Astrocyte (in vitro differentiated cells and primary cell): ENCODE measurements at places on chromosomes 16 and 17. TPM values are rescaled to one million over a fixed set of nuclear protein-coding genes. Genes with fewer than 3 reads are reported as not detected.
A peak's percentile ranks its signal among the peaks of the same experiment; 100 is the strongest.

DNA sequence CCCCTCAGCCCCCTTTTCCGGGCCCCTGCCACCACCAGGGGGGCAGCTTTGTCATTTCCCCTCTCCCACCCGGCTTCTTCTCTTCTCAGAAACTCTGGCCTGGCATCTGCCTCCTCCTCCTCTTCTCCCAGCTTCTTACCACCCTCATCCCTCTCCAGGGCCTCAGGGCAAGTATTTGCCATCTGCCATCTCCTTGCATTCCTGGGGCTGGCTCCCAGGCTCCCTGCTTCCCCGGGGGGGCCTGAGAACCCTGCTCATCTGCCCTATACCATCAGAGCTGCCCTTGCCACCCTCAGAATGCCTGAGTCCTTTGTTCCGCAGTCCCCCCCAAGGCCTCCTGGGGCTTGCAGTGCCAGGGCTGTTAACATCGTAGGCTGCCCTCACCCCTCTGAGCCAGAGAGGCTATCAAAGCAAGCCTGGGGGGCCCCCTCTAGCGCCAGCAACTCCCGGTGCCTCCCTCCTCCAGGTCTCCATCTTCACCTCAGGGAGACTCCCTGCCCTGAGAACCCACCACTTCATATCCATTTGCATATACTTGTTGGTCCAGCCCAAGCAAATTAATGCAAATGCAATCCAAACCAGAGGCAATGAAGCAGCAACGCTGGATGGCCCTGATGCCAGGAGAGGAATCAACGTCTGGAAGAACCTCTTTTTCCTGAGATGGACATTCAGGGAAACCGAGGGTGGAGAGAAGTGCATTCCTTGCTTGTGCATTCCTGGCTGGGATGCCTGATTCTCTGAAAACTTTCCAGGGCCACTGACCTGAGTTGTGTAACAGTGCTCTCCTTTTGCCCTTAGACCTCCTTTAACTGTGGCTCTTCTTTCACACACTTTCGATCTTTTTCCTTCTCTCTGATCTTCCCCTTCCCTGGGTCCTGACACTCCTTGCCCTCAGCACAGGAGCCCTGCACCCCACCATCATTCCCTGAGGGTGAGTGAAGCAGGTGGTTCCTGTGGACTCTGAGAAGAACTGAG lies 20.7 kb upstream of the SP2 start:
- H3K27ac ChIP-seq, result no peak overlapping the region
- H3K4me1 ChIP-seq, result peaks cover 19% of the 10 kb centered on the region
- H3K4me3 ChIP-seq, result no peak overlapping the region

GRCh38 chr17:8080799-8081219 lies 6.7 kb downstream of the ALOX12B start:
- peaks cover 3% of the 10 kb centered on the region for H3K4me1 ChIP-seq
- no peak for DNase-seq
- no peaks in the 10 kb centered on the region for H3K36me3 ChIP-seq
- no peak overlapping the region for H3K4me3 ChIP-seq
- no peak overlapping the region for H3K27ac ChIP-seq
- H3K27me3 ChIP-seq, result peaks cover 44% of the 10 kb centered on the region

- no peak for DNase-seq
- no peak overlapping the region for H3K4me3 ChIP-seq
- peaks cover 9% of the 10 kb centered on the region for H3K4me1 ChIP-seq
- H3K27ac ChIP-seq, result no peak overlapping the region
- H3K36me3 ChIP-seq, result no peaks in the 10 kb centered on the region
- H3K27me3 ChIP-seq, result no peaks in the 10 kb centered on the region
Observed at GRCh38 chr16:80586476-80586875, 45.7 kb downstream of the DYNLRB2 start.

- no peak overlapping the region for H3K27ac ChIP-seq
- H3K4me1 ChIP-seq, result no peaks in the 10 kb centered on the region
- no peaks in the 10 kb centered on the region for H3K36me3 ChIP-seq
- no peak for DNase-seq
- no peak overlapping the region for H3K4me3 ChIP-seq
Observed at GRCh38 chr16:85104821-85105391, 7.4 kb downstream of the CIBAR2 start.

- no peak overlapping the region for H3K4me3 ChIP-seq
- no peak overlapping the region for H3K27ac ChIP-seq
- H3K4me1 ChIP-seq, result no peaks in the 10 kb centered on the region
- no peaks in the 10 kb centered on the region for H3K36me3 ChIP-seq
- DNase-seq, result no peak
- H3K27me3 ChIP-seq, result peaks cover 8% of the 10 kb centered on the region
Observed at GRCh38 chr16:1144476-1145382, 8.2 kb upstream of the CACNA1H start.

DNA sequence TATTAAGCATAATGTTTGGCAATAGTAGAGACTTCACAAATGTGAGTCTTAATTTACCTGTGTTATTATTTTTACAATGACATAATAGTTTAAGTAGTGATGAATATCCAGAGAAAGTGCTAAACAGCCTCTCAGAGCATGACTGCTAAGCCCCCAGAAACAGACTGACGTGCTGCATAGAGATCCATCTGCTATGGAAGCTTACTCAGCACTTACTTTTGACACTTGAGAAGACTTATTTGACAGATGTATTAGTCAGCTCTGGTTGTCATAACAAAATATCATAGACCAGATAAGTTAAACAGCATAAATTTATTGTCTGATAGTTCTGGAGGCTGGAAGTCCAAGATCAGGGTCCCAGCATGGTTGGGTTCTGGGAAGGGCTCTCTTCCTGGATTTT lies 334.9 kb upstream of the MON1B start:
- H3K4me3 ChIP-seq, result no peak overlapping the region
- no peaks in the 10 kb centered on the region for H3K27me3 ChIP-seq
- no peak for DNase-seq
- no peaks in the 10 kb centered on the region for H3K4me1 ChIP-seq

- H3K4me1 ChIP-seq, result no peaks in the 10 kb centered on the region
- peak; percentile 40 for DNase-seq
- H3K27ac ChIP-seq, result no peak overlapping the region
- no peaks in the 10 kb centered on the region for H3K36me3 ChIP-seq
- H3K4me3 ChIP-seq, result no peak overlapping the region
Observed at GRCh38 chr17:40980596-40980995, 3.5 kb downstream of the KRT40 start.

GRCh38 chr17:386141-386876 lies 33.7 kb upstream of the RPH3AL start:
- no peak overlapping the region for H3K27ac ChIP-seq
- H3K4me3 ChIP-seq, result no peak overlapping the region
- DNase-seq, result no peak
- H3K4me1 ChIP-seq, result peaks cover 8% of the 10 kb centered on the region
- H3K36me3 ChIP-seq, result no peaks in the 10 kb centered on the region

DNA sequence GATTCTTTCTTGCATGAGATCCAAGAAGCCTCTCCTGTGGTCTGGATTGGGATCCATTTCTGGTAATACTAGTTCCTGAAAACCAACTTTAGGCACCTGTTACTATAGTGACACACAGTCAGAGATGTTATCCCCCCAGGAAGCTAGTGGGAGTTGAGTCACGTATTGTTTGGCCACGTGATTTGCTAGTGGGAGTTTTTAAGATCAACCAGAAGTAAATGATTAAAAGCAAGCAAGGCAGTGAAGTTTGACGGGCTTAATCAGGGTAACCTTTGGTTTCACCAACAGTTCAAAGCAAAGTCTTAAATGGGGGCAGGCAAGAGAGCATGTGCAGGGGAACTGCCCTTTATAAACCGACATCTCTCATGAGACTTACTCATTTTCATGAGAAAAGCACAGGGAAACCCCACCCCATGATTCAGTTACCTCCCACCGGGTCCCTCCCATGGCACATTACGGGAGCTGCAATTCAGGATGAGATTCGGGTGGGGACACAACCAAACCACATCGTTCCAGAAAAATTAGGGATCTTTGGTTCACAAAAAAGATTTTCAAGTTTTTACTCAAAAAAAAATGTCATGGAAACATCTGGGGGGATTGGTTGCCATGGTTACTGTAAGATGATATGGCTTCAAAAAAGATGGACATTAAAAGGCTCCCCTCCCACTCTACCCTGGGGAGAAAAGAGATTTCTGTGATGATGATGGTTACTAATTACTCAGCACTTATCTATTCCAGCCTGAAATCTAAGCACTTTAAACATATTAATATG lies 483.1 kb upstream of the ERCC4 start:
- no peaks in the 10 kb centered on the region for H3K36me3 ChIP-seq
- peak; percentile 28 for DNase-seq
- no peaks in the 10 kb centered on the region for H3K27me3 ChIP-seq
- no peak overlapping the region for H3K27ac ChIP-seq
- no peak overlapping the region for H3K4me3 ChIP-seq
- H3K4me1 ChIP-seq, result peaks cover 4% of the 10 kb centered on the region

- no peaks in the 10 kb centered on the region for H3K36me3 ChIP-seq
- H3K27me3 ChIP-seq, result no peaks in the 10 kb centered on the region
- DNase-seq, result no peak
- no peak overlapping the region for H3K4me3 ChIP-seq
- H3K4me1 ChIP-seq, result peaks cover 17% of the 10 kb centered on the region
- H3K27ac ChIP-seq, result peak overlapping the region; percentile 27
Observed at GRCh38 chr17:2223617-2223927, 80.0 kb downstream of the SMG6 start.

DNA sequence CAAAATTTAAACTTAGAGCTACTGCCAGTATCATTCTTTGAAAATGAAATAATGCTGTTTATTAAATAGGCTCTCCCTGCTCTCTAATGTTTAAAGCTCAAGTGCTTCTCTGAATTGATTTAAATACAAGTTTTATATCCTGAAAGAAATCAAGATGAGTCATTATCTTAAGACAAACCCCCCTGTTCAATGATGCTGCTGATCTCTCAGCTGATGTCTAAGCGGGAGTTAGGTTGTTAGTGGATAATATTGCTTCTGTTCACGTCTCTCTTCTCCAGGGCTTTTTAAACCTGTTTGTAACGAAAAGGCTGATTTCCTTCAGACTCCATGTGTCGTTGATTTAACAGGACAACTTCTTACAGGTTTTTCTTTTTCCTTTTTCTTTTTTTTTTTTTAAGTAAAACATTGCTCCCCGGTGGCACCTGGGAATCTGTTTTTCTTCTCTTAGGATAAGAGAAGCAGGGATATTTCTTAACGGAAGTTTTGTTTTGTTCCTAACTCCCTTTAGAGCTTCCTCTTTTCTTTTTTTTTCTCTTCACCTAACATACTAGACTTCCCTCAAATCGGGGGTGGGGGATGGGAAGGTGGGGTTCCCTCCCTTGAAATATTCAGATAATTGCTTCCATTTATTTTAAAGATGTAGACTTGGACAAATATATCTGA lies 807 bp upstream of the LYRM9 start:
- no peak for DNase-seq
- H3K27ac ChIP-seq, result no peak overlapping the region

- H3K4me1 ChIP-seq, result no peaks in the 10 kb centered on the region
- no peak overlapping the region for H3K27ac ChIP-seq
- H3K36me3 ChIP-seq, result no peaks in the 10 kb centered on the region
- no peak for DNase-seq
Observed at GRCh38 chr16:86292171-86292775, 218.1 kb upstream of the FOXF1 start.

GRCh38 chr17:34287875-34288274 lies 2.3 kb downstream of the CCL11 start:
- no peaks in the 10 kb centered on the region for H3K36me3 ChIP-seq
- H3K4me1 ChIP-seq, result peaks cover 6% of the 10 kb centered on the region
- no peak overlapping the region for H3K27ac ChIP-seq
- H3K27me3 ChIP-seq, result peaks cover 5% of the 10 kb centered on the region
- no peak overlapping the region for H3K4me3 ChIP-seq
- no peak for DNase-seq

- no peak for DNase-seq
- no peak overlapping the region for H3K4me3 ChIP-seq
- H3K4me1 ChIP-seq, result peaks cover 23% of the 10 kb centered on the region
Observed at GRCh38 chr16:25031132-25031440, 15.9 kb upstream of the ARHGAP17 start.

- no peak overlapping the region for H3K4me3 ChIP-seq
- H3K36me3 ChIP-seq, result no peaks in the 10 kb centered on the region
- H3K4me1 ChIP-seq, result no peaks in the 10 kb centered on the region
- no peaks in the 10 kb centered on the region for H3K27me3 ChIP-seq
Observed at GRCh38 chr16:85446951-85447692, 166.0 kb upstream of the GSE1 start.

DNA sequence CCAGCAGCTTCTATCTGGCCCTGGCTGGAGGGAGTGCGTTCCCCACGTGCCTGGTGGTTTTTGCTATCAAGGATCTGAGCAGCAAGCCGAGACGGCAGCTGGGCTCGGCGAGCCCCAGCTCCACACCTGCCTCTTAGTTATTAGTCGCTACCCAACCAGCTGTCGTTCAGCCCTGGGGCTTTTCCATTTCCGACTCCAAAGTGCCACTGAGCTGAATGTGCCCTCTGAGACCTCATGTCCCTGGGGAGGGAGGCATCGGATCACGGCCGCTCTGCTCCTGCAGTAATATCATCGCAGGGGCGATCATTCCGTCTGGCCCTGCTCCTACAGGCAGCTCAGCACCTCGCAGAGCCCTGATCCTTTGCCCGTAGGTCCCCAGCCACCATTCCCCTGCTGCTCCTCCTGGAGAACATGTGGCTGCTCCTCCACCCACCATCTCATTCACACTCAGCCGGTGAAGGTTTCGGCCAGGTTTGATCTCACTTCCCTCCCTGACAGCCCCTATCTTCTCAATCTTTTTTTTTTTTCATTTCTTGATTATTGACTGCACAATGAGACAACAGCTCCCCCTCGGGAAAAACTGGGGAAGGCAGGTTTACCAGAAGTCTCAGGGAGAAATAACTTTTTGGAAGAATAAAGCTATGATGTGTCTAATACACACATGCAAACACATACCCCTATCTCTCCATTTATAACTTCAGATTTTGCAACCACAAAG lies 86.7 kb downstream of the ZFHX3 start:
- H3K27me3 ChIP-seq, result no peaks in the 10 kb centered on the region
- H3K4me3 ChIP-seq, result no peak overlapping the region
- peaks cover 4% of the 10 kb centered on the region for H3K4me1 ChIP-seq
- no peak overlapping the region for H3K27ac ChIP-seq

DNA sequence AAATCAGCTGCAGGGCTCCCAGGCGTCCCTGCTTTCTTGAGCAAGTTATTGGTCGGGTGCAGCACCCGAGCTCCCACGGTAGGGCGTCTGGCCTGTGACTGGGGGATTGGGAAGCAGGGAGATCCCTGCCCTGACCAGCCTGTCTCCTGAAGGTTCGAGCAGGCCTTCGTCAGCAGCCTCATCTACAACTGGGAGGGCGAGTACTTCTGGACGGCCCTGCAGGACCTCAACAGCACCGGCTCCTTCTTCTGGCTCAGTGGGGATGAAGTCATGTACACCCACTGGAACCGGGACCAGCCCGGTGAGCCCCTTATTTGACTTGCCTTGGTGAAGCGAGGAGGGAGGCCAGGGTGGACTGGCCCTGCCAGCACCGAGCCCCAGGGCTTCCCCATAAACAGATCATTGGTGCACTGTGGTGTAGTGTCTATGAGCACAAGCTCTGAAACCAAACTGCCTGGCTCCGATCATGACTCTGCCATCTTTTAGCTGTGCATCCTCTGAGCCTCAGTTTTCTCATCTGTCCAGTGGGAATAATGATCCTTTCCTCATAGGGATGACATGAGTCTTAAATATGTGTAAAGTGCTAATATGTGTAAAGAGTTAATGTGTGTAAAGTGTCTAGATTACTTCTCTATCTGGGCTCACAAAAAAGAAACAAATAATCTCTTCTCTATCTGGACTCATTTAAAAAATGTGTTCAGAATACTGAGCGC lies 48.9 kb downstream of the MRC2 start:
- no peak for DNase-seq
- no peaks in the 10 kb centered on the region for H3K27me3 ChIP-seq
- H3K36me3 ChIP-seq, result peaks cover 34% of the 10 kb centered on the region
- H3K4me1 ChIP-seq, result no peaks in the 10 kb centered on the region

The MAPT gene
- total RNA-seq, result 2.1 and 2.2 TPM in 2 replicates

The CDH5 gene
- 0.30 TPM in 1 of 2 replicates, not detected in the other for total RNA-seq

The POLR3K gene
- 9.6 and 12.2 TPM in 2 replicates for total RNA-seq

The HEATR9 gene
- total RNA-seq, result not detected in 2 replicates

The ADAP2 gene
- total RNA-seq, result 0.89 and 1.1 TPM in 2 replicates

The ZSWIM7 gene
- total RNA-seq, result 19.0 and 21.5 TPM in 2 replicates

The ITGB3 gene
- 44.0 and 59.2 TPM in 2 replicates for total RNA-seq

The CCL13 gene
- not detected in 2 replicates for total RNA-seq

The APOH gene
- not detected in 2 replicates for total RNA-seq

The CD68 gene
- total RNA-seq, result 4.4 and 6.2 TPM in 2 replicates
